CD4-positive, alpha-beta T cell treated with Interferon alpha-2 for 1 hour (primary cell): ENCODE measurements at places on chromosomes 1 and 21.

GRCh38 chr1:89918127-89918793, 76.7 kb upstream of the ZNF326 start:
- DNase-seq = no peak

DNA sequence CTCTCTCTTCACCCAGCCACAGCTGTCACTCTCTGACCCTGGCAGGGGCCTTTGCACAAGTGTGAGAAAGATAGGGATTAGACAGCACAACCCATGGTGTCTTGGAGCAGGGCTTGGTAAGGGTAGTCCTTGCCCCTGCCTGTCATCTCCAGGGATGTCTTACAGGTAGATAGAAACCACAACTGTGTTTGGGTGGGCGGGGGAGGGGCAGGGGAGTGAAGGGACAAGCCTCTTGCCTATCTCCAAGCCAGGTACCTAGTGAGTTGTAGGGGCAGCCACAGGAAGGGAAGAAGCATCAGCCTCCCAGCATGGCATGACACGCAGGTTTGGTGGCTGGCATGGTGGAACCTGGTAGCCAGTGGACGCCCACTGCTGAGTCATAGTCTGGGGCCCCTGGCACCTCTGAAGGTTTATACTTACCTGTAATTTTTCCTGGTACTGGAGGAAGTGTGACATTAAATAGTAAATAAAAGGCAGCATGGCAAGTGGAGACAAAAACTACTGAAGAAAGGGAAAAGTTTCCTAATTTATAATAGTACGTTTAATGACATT, 97.5 kb downstream of the CLEC20A start:
- no peak for DNase-seq

- no peak for DNase-seq
These were observed 1.8 kb downstream of the SON start for GRCh38 chr21:33544451-33545195.

DNA sequence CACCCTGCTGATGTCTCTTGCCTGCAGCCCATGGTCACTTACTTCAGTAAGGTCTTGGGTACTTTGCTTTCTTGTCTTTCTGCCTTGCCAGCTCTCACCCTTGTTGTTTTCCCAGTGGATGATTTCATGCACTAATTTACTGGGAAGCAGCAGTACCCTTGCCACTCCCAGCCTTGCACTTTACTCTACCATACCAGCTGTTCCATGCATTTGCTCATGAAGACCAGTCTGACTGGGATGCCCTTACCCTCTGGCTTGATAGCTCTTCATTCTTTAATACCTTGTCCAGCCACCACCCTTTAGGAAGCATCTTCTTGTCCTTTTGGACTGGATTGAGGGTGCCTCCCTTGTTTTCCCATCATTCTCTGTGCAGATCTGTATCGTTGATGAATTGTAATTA, 28.3 kb downstream of the CDC14A start:
- DNase-seq = no peak

DNA sequence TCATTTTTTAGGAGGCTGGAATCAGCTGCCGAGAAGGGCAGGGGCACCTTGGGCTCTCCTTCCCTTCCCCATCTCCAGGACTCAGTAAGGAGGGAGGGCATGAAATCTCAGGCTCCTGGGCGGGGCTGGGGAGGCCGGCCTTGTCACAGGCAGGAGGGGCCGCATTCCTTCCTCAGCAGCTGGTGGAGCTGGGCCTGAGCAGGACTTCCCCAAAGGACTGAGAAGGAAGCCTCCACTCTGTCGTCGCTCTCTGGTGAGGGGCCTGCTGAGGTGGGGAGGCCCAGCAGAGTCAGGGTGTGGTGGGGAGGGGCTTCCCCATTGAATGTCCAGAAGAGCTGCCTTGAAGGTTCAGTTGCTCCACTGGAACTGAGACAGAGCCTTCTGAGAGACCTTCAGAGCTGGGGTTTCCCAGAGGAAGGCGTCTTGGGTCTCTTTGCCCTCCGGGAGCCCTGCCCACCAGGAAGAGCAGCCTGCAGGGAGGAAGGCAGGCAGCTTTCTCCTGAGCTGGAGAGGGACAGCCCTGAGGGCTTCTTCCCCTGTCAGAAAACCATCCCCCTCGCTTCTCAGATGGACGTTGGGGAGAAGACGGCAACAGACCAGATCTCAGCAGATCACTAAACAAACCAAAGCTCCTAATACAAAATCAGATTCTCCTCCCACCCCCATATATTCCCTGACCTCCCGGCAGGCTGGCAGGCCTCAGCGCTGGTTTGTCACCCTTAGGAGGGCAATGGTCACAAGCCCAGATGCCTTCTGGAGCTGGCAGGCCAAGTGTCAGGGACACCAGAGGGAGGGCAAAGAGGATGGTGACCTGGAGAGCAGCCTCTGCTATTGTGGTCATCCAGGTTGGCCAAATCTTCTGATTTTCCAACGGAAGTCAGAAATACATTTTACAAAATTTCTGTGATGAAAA, 10.7 kb downstream of the KCNA10 start:
- no peak for DNase-seq
